ENCODE measurements at places on chromosomes 6 and 20.

- DNase-seq, result no peak
Measured at GRCh38 chr6:168145747-168146596, 67.0 kb upstream of the FRMD1 start.

DNA sequence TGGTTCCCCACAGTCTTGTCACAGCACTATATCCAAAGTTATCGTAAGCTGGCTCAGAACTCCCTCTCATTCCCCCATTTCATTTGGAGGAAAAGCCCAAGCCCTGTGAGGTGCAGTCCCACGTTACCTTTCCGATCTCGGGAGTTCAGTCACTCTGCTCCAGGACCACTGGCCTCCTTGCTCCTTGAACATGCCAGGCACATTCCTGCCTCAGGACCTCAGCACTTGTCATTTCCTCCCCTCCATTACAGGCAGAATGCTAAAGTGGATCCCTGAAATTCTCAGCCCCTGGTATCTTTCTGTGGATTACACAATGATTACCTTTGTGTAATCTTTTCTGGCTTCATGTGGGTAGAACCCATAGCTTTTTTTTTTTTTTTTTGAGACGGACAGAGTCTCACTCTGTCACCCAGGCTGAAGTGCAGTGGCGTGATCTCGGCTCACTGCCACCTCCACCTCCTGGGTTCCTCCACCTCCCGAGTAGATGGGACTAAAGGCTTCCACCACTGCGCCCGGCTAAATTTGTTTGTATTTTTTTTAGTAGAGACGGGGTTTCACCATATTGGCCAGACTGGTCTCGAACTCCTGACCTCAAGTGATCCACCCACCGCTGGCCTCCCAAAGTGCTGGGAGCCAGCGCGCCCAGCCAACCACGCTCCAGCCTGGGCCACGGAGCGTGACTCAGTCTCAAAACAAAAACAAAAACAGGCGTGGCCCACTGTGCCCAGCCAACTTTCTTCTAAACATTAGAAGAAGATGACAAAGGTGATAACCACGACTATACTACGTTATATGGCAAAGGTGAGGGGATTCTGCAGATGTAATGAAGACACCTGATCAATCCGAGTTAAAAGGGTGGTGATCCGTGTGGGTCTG is 4.0 kb upstream of the OXT start:
- no peak for DNase-seq

- no peak for DNase-seq
Measured at GRCh38 chr6:25623065-25623464, 28.9 kb upstream of the SCGN start.

DNA sequence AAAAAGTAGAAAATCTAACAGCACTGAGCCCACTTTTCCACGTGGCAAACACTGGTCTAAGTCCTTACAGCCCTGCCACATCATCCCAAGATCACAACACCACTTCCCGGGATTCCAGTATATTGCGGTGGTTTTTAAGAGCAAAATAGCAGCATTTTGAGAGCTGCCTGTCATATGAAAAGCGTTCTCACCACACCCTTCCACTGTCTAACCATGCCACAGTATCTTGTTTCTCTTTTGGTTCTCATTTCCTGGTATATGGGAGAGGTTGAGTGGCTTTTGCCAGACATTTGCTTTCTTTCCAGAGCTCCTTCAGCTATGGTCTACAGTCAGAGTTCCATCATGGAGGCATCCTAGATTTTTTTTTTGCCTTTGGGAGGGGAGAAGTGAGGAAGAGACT is 243.0 kb downstream of the TSHZ2 start:
- DNase-seq, result no peak

- peak; percentile 42 for DNase-seq
Measured at GRCh38 chr20:35226884-35227681, 593 bp downstream of the MMP24 start.

DNA sequence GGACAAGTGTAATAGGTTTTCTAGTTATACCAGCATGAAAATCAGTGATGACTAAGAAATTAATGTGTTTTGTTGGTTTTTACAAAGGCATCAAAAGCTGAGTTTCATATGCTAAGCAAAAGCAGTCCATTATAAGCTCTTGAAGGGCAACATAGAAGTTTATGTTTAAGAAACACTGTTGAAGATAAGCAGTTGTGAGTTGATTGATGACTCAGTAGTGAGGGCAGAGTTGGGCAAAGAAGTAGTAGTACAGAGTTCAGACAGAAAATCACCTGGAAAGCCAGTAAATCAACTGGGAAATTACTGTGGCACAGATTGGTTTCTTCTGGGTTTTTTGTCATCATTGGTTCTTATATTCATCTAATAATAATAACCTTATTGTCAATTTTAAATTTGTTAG is 78.0 kb upstream of the SMIM8 start:
- peak; percentile 28 for DNase-seq
